ENCODE measurements at places on chromosomes 11 and 22.

DNA sequence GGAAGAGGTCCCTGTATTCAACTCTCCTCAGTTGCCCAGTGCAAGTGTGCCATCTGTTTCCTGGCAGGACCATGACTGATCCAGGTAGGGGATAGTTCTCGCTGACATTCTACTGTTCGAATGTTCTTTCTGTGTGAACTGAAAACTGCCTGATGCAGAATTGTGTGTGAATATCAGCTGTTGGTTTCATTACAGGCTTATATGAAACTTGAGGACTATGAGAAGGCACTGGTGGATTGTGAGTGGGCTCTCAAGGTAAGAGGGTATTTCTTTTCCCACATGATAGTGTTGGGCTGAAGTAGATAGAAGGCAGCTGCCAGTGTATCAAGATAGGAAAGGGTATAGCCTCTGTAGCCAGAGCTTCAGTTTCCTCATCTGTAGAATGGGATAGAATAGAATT, 15.3 kb downstream of the TTC12 start:
- DNase-seq = no peak

GRCh38 chr22:25624476-25624875, 60.0 kb downstream of the GRK3 start:
- DNase-seq = no peak

DNA sequence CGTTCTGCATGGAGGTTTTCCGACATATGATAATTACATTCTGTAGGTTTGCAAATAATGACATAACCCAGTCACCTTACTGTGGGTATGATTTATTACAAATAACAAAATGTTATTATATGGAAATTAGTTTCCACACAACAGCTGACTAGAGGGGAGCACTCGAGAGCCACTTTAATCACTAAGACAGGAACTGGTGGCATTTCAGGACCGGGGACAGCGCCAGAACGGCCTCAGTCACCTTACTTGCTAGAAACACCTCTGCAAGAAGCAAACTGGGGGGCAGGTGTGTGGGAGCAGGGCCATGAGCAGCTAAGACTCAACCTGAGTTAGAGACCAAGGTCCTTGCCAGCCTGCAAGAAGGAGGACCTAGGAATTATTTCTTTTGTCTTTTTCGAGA, 199.9 kb downstream of the DSCAML1 start:
- peak; percentile 56 for DNase-seq

DNA sequence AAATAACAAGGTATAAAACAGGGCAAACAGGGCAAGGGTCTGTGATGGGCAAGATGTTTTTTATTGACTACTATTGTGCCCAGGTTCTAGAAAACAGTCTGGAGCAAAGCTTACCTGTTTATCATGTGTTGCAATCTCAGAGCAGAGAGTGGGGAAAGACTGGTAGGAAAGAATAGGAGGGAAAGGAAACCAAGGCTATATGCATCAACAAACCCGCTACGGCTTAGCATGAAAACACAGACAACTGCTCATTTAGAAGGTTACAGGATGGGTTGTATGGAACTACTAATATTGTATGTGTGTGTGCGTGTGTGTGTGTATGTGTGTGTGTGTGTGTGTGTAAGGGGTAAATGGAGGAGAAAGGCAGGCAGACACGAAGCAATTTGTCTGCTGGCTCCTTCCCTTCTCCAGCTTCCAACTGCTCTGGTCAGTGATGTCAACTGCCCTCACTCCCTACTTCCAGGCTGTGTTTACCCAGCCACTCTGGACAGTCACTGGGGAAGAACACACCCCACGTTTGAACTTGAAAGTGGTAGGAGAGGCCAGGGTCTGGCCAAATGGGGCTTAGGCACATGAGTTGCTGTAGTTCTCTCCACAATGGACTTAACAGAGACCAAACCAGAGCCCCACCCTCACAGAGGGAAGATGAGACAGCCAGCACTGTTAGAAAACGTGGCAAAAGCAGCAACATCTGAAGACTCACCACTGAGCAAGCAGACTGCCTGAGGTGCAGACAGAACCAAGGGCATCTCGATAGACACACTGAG, 47.0 kb downstream of the GAB2 start:
- DNase-seq = no peak

DNA sequence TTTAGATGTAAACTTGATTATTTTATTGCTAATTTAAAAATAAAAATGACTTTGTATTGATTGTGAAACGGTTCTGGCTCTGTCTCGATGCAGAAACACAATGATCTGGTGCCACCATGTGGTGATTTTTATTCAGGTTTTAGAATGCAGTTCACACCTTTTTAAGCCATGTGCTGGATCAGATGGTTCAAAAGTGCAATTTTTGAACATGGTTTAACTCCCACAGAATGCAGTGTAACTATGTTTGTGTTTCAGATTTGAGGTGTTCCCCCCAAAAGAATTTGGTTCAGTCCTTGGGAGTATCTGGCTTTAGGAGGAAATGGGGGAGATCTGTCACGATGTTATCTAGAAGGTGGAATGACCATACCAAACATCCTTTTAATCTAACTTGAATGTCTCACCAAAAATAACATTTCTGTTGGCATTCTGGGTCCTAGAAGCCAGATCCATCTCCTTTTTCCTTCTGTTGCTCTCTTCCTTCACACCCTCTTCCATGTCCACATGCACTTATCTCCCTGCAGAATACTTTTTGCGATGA, 7.9 kb downstream of the MRPL16 start:
- DNase-seq = peak; percentile 52

DNA sequence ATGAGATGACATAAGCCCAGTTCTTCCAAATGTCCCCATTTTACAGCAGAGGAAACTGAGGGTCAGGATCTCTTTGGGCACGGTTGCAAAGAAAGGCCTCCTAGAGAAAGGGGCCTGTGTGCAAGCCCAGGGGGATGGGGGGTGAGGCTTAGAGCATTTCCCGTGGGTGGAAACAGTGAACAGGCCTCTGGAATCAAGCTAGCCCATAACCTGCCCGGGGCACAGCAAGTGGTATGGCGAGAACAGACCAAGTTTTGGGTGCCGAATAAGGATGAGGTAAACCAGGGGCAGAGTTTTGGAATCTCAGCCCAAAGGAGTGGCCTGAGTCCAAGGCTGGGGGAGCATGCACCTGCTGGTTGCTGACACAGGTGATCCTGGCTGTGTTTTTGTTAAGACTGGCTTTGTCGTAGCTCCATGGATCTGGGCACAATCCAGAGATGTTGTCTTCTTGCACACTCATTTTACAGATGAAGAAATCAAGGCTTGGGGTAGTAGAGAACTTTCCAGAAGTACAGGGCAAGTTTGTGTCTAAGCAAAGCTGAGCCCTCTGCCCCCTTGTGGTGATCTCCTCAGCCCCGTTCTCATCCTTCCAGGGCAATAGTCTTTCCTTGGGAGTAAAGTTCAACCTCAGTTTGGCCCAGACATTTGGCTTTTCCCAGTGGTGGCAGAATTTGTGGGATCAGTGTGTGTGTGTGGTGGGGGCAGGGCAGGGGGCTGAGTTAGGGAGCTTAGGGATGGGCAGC, 53.5 kb upstream of the MYEOV start:
- no peak for DNase-seq

DNA sequence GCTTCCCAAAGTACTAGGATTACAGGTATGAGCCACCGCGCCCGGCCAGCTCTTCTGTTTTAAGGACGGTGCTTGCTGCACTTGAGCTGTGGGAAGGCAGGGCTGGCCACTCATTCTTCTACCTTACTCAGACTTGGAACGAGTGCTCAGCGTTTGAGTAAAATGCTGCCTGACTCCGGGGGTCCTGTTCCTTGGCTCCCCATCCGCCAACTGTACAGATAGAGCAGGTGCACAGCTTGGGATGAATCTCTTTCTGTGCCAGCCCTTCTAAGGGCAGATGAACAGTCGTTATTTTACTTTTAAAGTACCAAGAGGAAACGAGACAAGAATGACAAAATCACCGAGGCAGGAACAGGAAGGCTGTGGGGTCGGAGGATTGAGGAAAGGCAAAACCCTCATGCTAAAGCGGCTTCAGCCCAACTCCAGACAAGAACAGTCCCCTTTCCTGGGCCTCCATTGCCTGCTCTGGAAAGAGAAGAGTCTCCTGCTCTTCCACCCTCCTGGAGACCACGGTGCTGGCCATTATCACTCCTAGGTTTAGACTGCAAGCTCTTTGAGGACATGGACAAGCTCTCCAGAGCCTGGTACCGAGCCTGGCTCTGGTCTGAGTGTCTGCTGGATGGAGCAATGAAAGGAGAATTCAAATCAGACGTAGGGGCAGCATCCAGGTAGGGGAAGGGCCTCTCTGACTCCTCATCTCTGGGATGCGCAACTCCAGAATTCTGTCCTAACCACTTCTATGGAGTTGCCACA, 1.1 kb upstream of the SUN2 start:
- no peak for DNase-seq

GRCh38 chr11:17010851-17011420, 3.3 kb downstream of the PLEKHA7 start:
- DNase-seq = no peak

- DNase-seq = no peak
These were observed 35.9 kb downstream of the EFCAB6 start for GRCh38 chr22:43776081-43776670.

- no peak for DNase-seq
These were observed 4.7 kb downstream of the STX3 start for GRCh38 chr11:59759900-59760299.

DNA sequence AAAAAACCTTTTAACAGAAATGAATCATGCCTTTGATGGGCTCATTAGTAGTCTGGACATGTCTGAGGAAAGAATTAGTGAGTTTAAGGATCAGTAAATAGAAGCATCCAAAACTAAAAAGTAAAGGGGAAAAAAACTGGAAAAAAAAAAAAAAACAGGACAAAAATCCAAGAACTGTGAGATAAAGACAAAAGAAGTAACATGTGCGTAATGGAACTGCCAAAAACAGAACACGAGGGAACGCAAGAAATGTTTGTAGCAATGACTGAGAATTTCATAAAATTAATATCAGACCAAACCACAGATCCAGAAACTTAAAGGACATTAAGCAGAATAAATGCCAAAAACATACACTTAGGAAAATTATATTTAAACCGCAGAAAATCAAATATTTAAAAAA, 77.4 kb downstream of the MS4A13 start:
- no peak for DNase-seq

DNA sequence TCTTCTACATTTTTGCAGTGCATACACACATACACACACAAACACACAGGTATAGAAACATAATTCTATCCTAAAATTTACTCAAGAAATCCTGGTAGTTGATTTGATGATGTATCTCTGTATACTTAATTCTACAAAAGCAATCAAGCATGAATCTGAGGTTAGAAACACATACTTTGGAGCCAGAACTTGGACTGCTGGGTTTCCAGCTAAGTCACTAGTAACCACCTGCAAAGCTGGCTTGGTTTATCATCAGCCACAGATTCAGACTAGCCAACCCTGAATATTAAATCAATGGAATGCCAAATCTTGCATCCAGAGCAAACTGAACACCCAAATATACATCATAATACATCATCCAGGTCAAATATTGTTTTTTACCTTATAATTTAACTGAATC, 24.8 kb upstream of the POU2AF2 start:
- DNase-seq = no peak

All from GM13977 (cell line).